ENCODE measurements at places on chromosomes 7 and 10. TPM values are rescaled to one million over a fixed set of nuclear protein-coding genes. Genes with fewer than 3 reads are reported as not detected.
A peak's percentile ranks its signal among the peaks of the same experiment; 100 is the strongest.

Gene DHX32
- polyA plus RNA-seq: 17.0 TPM

DNA sequence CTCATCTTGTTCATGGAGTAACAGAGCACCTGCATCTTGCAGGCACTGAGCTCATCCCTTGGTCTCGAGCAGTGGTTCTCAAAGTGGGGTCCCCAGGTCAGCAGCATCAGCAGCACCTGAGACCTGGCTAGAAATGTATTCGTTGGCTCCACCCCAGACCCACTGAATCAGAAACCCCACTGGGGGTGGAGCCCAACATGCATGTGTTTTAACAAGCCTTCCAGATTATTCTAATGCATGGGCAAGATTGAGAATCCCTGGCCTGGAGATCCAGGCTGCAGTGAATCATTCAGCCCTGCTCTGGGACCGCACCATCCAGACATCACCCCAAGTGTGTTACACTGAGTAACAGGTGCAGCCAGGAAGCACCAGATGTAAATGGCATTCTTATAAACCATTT lies 85.1 kb upstream of the PPIF start:
- DNase-seq: no peak

DNA sequence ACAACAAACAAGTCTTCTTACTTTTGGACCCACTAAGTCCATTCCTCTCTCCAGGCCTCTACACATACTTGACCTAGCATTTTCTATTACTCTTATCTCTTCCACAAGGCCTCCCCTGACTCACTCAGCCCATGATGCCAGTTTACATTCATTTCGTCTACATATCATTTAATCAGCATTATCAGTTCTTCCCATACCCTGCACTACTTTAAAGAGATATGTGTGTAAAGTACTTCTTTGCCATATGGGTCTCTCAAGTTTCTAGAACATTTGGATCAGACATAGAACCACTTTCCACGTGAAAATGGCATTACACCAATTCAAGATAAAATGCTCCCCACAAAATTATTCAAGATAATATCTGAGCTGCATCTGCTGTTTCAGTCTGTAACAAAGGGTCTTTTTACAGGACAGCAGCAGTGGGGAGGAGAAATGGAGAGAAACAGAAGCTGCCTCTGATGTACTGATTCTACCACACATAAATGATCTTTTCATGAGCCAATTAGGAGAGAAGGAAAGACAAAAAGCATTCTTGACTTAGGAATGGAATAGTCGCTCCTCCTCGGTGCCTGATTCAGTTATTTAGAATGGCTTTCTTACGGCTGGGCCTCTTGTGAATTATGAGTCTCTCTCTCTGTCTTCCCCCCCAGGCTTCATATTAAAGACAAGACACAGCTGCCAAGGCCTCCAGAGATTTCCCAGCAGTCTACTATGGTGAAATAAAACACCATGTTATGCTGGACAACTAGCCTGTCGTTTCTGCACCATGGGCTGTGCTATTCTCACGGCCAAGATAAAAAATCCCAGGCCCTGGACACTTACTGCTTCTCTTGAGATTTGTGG lies 46.9 kb upstream of the SEPTIN7 start:
- DNase-seq: peak; percentile 85

- DNase-seq: no peak
Measured at GRCh38 chr7:41872966-41873365, 170.1 kb upstream of the INHBA start.

DNA sequence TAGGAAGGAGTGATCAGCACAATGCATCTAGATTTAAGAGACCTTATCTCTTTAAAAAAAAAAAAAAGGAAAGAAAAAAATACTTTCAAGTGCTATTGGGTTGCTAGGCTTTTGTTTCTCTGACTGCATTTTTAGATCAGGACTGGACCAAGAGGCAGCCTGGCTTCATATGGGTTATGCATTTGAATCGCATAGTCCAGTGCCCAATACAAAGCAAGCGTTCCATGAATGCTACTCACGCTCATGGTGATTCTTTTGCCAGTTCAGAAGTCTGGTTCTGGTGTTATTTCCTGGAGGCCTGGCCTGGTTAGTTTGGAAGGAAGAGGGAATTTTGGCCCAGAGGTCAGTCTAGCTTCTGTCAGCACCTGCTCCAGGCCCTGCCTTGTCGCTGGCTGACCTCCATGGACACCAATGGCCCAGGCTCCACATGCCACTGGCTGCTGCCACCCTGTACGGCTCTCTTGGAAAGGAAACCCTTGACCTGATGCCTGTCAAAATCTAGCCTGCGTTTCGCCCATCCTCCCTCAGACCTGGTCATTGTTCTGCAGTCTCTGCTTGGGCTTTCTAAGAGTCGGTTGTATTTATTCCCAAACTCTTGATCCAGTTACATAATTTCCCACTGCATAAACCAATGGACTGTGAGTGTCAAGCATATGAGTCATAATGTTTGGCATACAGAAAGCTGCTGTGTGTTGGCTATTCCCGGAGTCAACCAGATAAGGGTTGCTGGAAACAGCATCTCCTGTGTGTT lies 74.3 kb upstream of the MKX start:
- DNase-seq: peak; percentile 31

GRCh38 chr7:151062399-151063211 lies 3.2 kb downstream of the SLC4A2 start:
- DNase-seq: no peak

DNA sequence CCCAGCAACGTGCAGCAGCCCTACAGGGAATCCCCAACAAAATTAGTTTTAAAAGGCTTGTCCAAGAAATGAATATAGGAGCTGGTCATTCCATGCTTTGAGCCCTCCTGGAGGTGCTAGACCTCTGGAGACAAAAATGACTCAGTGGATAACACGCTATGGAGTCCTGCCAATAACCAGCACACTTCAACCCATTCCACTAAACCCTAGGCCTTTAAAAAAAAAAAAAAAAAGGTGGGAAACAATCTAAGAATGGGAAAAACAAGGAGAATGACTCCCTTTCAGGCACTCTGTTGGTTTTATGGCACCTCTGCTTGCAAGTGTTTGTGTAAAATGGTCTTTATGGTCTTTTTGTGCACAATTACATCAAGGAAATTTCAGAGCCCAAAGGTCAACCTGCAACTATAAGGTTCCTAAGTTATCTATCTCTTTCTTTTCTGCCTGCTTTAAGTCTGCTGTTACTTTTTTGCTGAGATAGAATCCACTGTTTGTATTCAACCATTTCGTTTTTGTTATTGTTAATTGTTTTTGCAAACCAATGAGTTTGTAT lies 21.3 kb downstream of the AVL9 start:
- DNase-seq: no peak

DNA sequence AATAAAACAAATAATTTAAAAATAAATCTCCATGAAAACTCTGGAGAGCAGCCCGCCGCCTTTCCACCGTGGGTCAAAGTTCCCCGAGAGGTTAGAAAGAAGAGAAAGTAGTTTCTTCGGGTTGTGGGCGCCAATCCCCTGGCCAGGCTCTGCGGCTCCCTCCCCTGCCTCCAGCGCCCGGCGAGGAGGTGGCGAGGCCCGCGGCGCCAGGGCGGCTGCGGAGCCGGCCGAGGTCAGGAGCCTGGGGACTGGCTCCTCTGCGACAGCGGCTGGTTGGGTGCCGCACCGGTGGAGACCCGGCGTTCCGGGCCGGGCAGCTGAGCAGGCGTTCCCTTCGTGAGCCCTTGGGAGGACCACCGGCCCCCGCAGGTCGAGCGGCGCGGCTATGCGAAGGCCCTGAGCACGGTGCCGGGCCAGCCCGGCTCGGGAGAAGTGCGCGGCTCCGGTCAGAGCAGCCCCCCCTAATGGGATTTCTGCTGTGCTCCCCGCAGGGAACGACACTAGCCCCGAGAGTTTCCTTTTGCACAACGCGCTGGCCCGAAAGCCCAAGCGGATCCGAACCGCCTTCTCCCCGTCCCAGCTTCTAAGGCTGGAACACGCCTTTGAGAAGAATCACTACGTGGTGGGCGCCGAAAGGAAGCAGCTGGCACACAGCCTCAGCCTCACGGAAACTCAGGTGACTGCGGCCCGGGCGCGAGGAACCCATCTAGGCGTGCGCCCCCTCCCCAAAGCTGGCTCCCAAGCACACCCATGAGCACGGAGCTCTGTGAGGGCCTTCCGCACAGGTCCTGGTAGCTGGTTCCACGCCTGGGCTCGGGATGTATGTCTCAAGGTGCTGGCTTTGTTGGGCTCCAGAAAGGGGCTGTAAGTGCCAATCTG lies 2.8 kb downstream of the EMX2 start:
- DNase-seq: no peak

DNA sequence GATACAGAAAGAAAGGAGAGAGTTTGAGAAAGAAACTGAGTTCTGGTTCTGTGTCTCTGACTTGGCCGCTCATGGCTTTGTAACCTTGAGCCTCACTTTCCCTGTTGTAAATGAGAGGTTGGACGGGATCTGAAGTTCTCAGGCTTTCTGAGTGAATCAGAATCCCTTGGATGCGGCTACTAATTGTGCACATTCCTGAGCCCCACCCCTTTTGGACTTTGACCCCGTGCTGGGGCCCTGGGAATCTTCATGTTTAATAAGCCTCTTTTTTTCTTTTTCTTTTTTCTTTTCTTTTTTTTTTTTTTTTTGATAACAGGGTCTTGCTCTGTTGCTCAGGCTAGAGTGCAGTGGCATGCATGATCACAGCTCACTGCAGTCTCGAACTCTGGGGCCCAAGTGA lies 26.9 kb downstream of the SLC25A28 start:
- DNase-seq: no peak

Gene NSUN5
- 17.1 TPM for polyA plus RNA-seq

- no peak for DNase-seq
Measured at GRCh38 chr10:78899098-78899754, 169.5 kb upstream of the ZMIZ1 start.

- DNase-seq: no peak
Measured at GRCh38 chr10:110806335-110806734, 65.4 kb upstream of the PDCD4 start.

- DNase-seq: no peak
Measured at GRCh38 chr7:83486957-83487356, 162.0 kb downstream of the SEMA3E start.

GRCh38 chr7:100132126-100132525 lies 5.4 kb downstream of the MBLAC1 start:
- DNase-seq: no peak

DNA sequence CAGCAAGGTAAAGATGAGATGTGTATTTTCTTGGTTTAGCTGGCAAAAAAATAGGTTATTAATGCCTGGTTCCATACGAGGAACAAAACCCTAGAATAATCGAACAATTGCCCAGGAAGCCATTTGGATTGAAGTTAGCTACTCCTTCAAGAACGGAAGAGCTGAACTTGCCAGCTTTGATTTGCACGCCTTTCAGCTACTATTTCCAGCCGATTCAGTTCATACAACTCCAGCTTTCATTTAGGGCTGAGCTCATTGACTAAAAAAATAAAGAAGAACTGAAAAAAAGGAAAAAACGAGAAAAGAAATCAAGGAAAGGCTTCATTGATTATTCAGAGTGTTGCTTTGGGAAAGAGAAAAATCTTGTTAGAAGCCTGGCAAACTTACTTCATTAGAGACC lies 60.4 kb downstream of the PTN start:
- no peak for DNase-seq

Gene RPP38
- 13.6 TPM for polyA plus RNA-seq

GRCh38 chr10:132292287-132293200 lies 15.2 kb downstream of the STK32C start:
- no peak for DNase-seq

Gene NKX1-2
- polyA plus RNA-seq: not detected

Gene LRRC18
- 0.10 TPM for polyA plus RNA-seq

- no peak for DNase-seq
Measured at GRCh38 chr7:121020989-121021969, 32.8 kb downstream of the CPED1 start.

- DNase-seq: no peak
Measured at GRCh38 chr7:12481722-12482121, 78.1 kb upstream of the VWDE start.

DNA sequence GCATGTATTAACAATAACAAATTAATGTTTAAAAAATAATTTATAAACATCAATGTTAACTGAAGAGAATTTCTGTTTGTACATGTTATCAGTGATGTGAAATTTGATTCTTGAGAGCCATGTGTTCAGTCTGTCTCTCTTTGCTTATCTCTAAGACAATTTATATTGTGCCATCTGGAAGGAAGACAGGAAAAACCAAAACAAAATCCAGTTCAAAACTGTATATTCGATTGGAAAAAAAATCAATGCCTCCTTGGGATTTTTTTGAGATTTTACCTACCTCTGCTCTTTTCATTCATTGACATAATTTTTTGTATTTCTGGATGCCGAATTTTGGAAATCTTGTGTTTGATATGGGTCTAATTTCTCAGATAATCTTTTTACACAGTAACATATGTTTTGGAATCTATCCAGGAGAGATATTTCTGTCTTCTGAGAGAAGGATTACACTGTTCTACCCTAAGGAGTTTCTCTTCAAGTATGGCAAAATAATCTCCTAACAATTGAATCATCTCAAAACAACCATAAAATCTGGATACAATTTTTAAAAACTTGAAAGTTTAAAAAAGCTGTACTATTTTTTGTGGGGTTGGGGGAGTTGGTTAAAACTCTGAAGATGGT lies 311.9 kb upstream of the GNAI1 start:
- DNase-seq: no peak

Gene SMARCD3
- polyA plus RNA-seq: 180 TPM

Gene SPAM1
- not detected for polyA plus RNA-seq

- DNase-seq: peak; percentile 84
Measured at GRCh38 chr10:31318382-31318853, 598 bp upstream of the ZEB1 start.

All from muscle of leg (tissue), 16 donors.